ENCODE measurements at places on chromosomes 12 and 14.
A peak's percentile ranks its signal among the peaks of the same experiment; 100 is the strongest.

GRCh38 chr12:80679346-80680131 is 27.9 kb upstream of the MYF6 start:
- no peak for DNase-seq

GRCh38 chr12:21825886-21826617 is 51.5 kb upstream of the KCNJ8 start:
- no peak for DNase-seq

GRCh38 chr14:33510063-33510481 is 440.8 kb downstream of the EGLN3 start:
- no peak for DNase-seq

DNA sequence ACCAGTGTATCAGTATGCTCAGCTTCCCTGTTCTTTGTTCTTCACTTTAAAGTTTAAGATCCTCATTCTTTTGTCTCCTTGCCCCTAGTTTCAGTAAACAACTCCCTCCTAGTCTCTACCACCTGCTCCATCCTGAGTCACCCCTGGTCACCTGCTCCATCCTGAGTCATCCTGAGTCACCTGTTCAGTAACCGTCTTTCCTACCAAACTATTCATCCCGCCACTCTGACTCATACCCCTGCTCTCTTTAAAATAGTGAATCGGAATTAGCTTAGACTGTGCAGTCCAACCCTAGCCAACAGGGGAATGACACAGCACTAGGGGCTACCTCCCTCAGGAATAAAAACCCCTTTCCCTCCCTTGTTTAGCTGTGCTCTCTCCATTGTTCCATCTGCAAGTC is 888.1 kb upstream of the MDGA2 start:
- DNase-seq: no peak

- peak; percentile 57 for DNase-seq
These were observed 78.7 kb downstream of the NEDD1 start for GRCh38 chr12:96985515-96986362.

DNA sequence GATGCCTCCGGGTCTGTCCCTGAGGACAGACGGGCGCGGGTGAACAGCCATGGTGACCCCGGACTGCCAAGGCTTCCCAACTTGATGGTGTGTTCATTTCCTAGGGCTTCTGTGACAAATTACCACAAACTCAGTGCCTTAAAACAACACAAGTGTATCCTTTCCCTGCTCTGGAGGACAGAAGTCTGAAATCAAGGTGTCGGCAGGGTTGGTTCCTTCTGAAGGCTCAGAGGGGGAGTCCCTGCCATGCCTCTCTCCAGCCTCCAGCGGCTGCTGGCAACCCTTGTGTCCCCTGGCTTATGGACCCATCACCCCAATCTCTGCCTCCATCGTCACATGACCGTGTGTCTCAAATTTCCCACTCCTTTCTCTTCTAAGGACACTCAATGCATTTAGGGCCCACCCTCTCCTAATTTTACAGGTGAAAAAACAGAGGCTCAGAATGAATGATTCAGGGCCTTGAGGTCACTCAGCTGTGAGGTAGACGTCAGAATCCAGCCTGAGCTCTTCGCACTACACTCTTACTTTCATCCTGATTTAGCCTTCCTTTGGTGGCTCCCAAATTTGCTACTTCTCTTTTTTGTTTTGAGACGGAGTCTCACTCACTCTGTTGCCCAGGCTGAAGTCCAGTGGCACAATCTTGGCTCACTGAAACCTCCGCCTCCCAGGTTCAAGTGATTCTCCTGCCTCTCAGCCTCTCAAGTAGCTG is 45.4 kb downstream of the VCPKMT start:
- DNase-seq: no peak

GRCh38 chr12:27521066-27521465 is 2.9 kb upstream of the PPFIBP1 start:
- DNase-seq: peak; percentile 18

- DNase-seq: no peak
These were observed 37.3 kb upstream of the TBPL2 start for GRCh38 chr14:55477680-55478079.

DNA sequence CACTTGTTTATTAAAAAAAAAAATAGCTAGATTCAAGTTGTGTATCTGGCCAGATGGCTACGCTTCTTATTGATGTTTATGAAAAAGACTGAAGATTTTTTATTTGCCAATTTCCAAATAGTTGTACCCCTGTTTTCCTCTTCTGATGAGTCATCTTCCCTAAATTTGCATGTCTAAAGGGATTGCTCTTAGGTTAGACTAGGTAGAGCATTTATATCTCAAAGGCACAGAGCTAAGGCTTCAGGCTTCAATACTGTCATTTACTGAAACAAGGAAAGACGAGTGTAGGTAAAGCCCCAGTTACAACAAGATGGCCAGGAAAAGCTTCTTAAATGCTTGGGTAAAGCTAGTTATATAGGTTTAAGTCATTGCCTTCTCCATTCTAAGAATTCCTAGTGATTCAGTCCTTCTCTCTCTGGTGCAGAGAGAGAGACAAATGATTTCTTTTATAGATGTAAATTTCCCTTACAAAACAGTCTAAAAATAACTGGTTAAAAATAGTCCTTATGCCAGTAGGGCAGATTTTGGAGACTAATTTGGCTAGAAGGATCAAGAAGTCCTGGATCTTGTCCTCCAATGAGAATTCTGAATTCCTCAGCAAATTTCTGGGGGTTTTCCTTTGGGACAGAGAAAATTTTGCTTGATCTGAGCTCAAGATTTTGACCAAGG is 26.1 kb downstream of the LEMD3 start:
- DNase-seq: no peak

GRCh38 chr14:76908834-76909233 is 82.6 kb downstream of the LRRC74A start:
- no peak for DNase-seq

DNA sequence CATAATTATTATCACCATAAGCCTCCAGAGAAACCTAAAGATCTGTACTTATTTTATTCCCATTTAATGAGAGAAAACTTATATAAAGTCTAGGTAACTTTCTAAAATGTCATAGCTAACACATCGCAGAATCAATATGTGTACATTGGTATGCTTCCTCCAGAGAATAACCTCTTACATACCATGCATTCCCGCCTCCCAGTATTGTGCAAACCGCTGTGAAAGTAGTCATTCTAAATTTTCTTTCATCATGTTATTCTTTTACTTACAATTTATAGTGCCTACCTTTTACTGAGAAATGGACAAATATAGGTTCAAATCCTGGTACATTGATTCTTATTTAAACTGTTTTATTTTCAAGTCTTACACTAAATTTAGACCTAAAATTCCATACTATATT is 463.4 kb downstream of the LRFN5 start:
- no peak for DNase-seq

DNA sequence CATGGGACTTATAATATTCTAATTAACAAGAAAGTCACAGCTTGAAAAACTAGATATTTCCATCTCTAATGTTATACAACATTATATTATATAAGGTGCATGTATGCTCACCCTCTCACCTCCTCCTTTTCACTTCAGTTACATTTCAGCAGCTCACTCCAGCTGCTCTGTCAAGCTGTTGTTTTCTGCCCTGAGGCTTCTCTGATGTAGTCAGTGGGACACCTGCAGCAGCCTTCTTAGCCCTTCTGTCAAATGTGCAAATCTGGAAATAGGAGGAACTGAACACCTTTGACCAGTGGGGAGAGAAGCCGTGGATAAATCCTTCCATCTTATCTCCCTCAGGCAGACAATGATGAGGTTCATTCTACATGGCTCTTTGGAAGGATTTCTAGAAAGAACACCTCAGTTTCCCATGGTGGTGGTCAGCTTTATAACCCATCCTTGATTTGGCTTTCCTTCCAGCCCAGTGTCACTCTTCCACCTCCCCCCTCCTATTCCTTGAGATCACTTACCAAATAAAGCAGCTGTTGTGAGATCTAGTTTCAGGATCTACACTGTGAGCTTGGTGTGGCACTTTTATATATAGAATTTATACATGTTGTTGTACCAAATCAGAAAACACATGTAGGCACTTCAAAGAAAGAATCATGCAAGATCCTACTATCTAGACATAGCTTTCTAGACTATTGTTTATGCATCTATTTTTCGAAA is 79.6 kb upstream of the STK38L start:
- DNase-seq: no peak

DNA sequence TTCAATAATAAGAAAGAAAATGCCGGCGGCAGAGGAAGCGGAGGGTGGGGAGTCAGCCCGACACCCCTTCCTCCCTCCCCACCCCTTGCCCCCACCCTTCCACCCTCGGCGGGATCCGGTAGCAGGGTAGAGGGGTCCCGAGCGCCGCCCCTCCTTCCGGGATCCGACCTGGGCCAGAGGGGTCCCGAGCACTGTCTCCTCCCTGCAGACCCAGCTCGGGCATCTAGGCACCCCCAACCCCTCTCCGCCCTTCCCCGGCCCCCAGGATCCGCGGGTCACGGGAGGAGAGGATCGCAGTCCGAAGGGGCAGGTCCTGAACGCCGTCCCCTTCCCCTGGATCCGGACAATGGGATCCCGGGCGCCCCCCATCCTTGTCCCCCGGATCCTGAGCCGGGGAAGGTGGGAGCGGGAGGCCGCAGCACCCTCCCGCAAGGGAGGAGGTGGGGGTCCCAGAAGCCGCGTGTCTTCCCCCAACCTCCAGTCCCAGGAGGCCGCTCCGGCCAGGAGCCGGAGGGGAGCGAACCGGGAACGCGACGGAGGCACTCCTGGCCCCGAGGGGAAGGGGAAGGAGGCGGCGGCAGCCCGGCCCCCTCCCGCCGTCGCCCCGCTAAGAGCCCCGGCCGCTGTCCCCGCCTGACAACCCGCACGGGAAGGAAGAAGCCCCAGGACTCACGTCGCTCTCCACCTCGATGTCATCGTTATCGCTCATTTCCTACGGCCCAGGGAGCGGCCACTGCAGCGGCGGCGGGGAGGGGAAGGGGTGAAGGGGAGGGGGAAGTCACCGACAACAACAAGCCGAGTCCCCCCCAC is 481 bp downstream of the MAX start:
- peak; percentile 41 for DNase-seq

GRCh38 chr12:87985069-87985675 is 44.0 kb downstream of the C12orf50 start:
- DNase-seq: no peak

- DNase-seq: no peak
These were observed 28.8 kb upstream of the INF2 start for GRCh38 chr14:104660597-104660996.

DNA sequence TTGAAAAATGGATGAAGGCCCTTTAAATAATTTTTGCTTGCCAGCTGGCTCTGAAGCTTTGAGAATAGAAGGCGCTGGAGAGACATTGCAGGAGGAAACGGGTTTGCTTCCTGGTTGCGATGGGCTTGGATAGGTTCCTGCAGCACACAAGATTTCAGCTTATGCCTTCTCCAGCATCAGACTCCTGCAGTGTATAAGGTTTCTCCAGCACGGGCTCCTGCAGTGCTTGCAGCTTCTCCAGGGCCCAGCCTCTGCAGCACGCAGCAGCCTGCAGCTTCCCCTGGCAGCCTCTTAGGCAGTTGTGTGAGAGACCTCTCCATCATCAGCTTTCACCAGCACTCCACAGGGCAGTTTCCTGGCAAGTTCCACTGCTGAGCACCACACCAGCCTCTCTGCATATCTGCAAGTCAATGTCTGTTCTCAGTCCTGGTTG is 78.7 kb upstream of the ZDHHC17 start:
- peak; percentile 18 for DNase-seq

- peak; percentile 70 for DNase-seq
These were observed 25.0 kb upstream of the CIT start for GRCh38 chr12:119902084-119902509.

GRCh38 chr12:75862692-75863471 is 168.7 kb downstream of the PHLDA1 start:
- DNase-seq: no peak

DNA sequence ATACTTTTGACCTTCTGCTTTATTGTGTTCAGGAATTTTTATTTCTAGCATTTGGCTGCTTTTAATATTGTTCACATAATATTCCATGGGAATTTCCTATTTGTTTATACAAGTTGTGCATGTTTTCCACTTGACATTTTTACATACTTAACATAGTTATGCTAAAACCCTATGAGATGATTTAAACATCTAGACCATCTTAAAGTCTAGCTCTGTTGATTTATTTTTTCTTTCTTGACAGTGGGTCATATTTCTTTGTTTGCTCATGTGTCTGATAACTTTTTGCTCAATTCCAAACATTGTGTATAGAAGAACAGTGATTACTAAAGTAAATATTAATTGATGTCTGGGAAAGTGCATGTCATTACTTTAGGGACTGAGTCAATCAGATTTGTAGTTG is 202.1 kb upstream of the PDZRN4 start:
- no peak for DNase-seq

DNA sequence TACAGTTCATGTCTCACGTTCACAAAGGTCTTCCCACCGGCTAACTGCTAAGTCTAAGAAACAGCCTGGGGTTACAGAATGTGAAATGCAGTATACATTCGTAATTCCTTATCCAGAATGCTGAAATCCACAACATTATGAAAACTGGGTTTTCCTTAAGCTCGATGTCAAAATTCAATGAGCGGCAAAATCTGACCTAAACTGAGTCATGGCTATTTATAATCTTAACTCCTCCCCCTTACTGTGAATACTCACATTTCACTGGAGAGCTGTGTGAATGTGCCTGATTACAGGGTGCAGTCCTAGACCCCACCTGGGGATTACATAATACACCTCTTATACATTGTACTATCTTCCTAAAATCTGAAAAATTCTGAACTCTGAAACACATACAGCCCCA is 35.3 kb downstream of the STX2 start:
- no peak for DNase-seq

DNA sequence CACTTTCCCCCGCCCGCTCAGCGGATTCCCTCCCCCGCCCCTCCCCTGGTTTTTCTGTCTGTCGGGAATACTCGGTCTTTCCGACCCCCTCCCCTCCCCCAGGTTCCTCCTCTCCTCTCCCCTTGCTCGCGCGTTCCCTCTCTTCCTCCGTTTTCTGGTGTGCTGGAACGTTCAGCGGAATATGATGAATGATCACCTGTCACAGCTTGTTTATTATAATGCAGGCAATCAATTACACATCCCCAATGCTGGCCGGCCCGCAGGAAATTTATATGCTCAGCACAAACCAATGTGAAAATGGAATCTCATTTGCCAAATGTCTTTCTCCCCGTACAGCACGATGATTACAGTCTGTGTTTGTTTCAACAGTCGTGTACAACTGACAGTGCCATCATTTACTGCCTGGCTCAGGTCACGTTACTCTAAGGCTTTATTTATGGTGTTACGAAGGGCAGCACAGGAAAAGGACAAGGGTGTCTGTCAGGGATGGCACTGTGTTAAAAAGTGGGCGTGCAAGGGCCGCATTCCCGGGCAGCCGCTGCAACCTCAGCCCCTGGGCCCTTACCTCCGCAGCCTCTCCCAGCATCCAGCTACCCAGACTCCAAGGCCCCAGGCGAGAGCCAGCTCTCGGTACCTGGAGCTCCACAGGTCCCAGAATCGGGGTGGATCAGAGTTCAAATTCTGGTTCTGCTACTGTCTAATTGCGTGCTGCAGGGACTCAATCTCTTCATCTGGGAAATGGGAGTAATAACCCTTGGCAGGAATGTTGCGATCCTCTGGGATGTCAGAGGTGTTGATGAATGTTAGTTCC is 24.7 kb upstream of the MAP1LC3B2 start:
- no peak for DNase-seq

- no peak for DNase-seq
These were observed 237.6 kb downstream of the ATXN7L3B start for GRCh38 chr12:74775276-74775675.

GRCh38 chr12:1302201-1302870 is 292.0 kb downstream of the FBXL14 start:
- no peak for DNase-seq

- DNase-seq: no peak
These were observed 398.5 kb downstream of the LRIG3 start for GRCh38 chr12:58521796-58522195.
